ENCODE measurements at places on chromosomes 11 and 22.

DNA sequence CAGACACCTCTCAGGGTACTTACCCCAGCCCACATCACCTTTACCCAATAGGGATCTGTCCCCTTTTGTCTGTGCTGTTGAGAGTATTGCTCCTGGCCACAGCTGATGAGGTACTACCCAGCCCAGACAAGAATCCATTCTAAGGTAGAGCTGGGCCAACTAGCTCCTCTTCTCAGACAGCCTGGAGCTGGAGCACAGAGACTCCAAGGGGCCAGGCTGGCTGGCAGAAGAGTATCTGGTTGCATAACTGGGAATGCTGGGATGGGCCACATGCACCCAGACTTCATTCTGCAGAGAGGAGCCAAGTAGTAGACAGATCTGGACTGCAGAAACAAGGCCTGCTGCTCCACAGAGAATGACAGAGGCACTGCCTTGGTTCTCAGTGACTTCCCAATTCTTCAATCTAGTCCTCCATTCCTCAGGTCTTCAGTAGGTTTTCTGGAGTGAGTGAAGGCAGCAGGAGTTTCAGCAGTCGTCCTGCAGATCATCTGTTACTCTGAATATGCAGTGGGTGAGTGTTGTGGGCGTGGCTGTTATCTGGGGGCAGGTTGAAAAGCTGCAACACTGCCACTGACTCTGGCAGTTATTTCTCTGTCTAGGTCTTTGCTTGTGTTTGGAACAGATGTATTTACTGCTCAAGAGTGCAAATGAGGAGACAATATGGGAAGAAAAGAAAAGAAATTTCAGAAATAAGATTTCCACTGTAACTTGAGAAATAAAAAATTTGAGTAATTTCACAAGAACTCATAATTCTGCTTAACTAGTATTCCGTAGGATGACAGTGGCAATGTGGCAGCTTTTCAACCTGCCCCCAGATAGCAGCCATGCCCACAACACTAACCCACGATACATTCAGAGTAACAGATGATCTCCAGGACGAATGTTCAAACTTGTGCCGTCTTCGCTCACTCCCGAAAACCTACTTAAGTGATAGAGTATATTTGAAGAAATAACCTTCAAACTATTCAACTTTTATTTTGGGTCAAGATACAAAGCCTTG is 34.9 kb downstream of the MAPK1 start:
- DNase-seq, result no peak

DNA sequence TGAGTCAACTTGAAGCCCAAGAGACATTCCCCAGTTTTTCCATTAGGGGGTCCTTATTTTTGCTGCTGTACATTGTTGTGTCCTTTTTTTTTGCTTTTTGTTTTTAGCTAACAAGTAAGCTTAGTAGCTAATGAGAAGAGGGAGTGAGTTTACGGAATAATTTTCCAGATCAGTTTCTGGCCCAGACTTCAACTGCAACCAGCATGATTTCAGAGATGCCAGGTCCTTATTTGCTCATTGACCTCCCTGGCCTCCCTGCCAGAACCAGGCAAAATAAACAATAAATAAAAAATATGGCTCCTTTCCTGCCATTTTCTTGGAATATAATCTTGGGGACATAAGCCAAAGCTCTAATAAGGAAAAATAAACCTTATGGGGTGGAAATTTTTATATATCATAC is 185.9 kb downstream of the FAT3 start:
- no peak for DNase-seq

GRCh38 chr22:50670513-50670912 is 2.1 kb upstream of the SHANK3 start:
- no peak for DNase-seq

DNA sequence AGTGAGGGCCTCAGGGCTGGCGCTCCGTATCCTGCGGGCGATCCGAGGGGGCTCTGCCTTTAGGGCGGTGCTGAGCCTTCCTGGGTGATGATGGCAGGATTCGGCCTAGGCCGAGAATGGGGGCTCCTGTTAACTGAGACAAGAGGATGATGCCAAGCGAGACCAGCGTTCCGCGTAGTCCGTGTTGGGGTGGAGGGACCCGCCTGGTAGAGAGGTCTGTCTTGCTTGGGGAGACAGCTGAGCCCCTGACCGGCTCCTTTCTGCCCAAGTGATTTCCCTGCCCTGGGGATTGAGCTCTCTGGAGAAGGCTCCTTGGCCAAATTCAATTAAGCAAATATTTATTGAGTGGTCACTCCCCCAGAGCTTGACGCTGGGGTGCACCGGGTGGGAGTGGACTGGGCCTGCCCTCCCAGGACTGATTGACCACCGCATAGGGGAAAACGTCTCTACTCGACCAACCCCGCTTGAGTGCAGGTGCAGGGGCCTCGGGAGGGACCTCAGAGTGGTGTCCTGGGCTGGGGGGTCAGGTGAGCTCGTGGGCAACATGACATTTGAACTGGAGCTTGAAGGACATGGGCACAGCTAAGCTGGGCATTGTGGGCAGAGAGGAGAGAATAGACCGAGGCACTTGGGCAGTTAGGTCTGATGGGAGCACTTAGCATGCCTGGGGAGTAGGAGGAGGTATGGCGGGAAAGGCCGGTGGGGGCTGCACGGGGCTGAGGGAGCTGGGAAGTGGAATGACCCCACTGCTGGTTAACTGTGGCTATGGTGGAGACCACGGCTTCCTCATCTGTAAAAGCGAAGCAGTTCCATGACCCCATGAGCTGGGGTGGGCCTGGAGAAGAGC is 1.1 kb downstream of the GNAZ start:
- peak; percentile 29 for DNase-seq

GRCh38 chr11:34855021-34855753 is 61.0 kb downstream of the APIP start:
- DNase-seq, result no peak

DNA sequence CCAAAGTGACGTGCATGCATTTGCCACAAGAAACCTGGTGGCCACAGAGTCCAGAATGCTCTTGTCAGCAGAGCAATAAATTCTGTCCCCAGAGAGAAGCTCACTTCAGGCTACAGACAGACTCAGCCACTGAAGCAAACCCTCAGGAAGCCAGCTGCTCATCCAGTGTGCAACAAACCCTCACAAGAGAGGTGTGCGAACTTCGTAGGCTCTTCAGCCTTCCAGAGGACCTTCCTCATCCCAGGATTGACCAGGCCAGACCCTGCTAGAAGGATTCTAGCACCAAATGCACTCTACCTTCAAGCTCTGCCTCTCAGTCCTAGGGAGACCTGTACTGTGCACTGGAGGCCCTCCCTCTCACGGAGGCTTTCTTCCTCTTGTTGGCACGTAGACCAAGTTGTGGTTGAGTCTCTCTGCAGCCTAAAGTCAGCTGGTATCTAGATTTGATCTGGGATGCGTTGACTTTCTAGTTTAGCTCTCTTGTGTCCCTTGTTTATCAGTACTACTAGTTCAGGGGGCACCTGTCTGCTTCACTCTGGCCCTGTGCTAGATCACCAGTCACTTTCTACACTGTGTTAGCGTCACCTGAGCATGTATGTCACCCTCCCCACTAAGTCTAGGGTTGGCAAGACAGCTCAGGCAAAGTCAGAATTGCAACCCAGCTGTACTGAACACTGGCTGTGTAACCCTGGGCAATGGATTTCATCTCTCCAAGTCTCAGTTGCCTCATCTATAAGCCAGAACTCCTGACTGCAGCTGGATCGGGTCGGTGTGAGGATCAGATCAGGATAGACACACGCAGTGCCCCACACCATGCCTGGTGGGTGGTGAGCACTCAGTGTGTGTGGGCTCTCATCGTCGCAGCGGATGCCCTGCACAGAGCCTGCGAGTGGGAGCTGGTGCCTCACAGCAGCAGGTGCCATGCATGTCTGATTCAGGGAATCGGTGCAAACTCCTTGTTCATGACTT is 22.1 kb upstream of the TMPRSS13 start:
- no peak for DNase-seq
